ENCODE measurements at places on chromosomes 2 and 18.
A peak's percentile ranks its signal among the peaks of the same experiment; 100 is the strongest.

DNA sequence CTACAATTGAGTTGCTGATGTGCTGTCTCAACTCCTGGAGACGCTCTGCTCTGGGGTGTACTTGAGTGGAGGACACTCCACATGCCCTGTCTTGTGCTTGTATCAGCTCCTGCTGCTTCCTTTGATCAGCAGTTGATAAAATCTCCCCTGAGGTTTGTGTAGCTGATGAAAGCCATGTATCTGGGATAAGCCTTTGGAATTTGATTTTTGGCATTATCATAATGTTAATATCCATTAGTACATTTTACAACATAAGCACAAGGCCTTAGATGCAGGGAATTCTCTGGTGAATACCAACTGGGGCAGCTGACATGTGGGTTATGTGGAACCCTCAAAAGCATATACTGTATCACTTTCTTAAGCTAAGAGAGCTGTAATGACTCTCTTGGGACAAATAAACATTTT is 222.7 kb upstream of the ITGA4 start:
- no peak for DNase-seq

DNA sequence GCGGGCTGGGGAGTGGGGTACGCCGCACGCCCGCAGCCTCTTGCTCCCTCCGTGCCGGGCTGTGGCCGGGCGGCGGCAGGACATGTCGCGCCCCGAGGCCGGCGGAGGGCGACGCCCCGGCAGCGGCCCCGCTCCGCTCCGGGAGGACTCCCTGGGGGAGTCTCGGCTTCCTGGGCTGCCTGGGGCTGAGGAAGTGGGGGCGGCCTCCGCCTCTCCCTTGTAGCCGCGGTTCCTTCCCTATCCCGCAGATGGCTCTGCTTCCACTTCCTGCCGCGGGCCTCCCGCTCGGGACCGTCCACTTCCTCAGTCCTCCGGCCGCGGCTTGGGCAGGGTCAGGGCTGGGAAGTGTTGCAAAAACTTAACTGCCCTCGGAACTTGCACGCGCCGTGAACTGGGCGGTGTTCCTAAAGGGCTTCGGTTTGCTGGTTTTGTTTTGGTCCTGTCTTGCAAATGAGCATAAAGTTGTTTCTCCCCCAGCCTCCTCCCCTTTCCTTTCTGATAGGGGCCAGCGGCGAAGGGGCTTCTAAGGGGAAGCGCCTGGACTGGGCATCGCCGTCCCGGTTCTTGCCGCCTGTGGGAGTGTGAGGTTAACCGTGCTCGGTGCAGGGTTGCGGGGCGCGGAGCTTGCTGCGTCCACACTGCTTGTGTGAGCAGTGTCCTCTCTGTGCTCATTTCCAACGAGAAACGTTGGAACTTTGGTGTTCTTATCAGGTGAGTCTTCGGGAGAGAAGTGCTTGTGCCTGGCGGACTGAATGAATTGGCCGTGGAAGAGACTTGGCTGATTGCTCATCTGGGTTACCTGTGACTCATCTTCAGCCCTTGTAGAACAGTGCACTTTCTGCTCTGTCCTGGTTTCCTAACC is 600 bp downstream of the RALB start:
- peak; percentile 88 for DNase-seq

- no peak for DNase-seq
These were observed 12.5 kb upstream of the ITGA4 start for GRCh38 chr2:181444654-181445053.

GRCh38 chr18:7341581-7342337 is 110.9 kb downstream of the LRRC30 start:
- DNase-seq: no peak

GRCh38 chr2:28568036-28568435 is 72.2 kb downstream of the PLB1 start:
- no peak for DNase-seq

DNA sequence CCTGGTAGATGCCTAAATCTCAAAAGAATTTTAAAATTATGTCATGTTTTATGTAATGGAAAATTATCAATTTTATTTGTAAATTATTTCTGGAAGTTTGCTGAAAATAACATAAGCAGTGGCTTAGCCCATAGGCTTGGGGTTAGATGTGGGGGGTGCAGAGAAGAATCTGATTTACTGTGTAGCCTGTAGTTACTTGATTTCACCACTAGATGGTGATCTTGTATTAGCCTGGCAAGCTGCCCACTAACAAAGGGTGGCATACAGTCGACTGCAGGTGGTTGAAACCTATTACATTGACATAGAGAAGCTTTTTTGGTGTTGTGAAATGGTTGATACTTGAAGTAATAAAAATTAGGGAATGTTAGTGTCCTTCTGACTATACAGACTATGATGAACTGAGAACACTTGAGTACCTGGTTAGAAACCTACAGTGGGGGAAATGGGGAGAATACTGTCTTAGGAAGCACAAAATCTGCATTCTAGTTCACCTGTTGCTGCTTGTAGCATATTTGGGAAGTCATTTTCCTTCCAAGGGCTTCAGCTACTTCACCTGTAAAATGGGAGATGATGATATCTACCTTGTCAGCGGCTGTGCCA is 191.0 kb upstream of the LHCGR start:
- peak; percentile 74 for DNase-seq

GRCh38 chr2:117086943-117087250 is 727.6 kb upstream of the DDX18 start:
- DNase-seq: no peak

- no peak for DNase-seq
These were observed 20.1 kb upstream of the TEX51 start for GRCh38 chr2:126878601-126879000.

DNA sequence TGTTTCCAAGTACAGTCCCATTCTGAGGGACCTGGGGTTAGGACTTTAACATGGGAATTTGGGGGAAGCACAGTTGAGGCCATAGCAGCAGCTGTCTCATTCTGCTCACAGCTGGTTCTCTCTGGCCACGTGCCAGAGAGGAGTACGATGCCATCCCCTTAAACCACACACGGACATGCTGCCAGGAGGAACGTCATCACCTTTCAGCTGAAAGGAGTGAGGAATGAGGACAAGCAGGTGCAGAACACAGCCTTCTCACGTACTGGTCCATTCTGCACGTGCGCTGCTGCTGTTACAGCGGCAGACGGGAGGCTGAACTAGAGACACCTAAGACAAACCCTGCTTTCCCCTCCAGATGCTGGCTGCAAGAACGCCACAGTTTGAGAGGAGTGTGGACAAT is 33.5 kb downstream of the ODC1 start:
- no peak for DNase-seq

- DNase-seq: peak; percentile 87
These were observed 26.6 kb downstream of the SPTBN1 start for GRCh38 chr2:54482715-54483114.

- DNase-seq: no peak
These were observed 52.5 kb downstream of the KCNE4 start for GRCh38 chr2:223104336-223105132.

- DNase-seq: no peak
These were observed 2.0 kb downstream of the SLC66A3 start for GRCh38 chr2:11157296-11157695.

GRCh38 chr2:208792766-208793165 is 386.2 kb downstream of the PTH2R start:
- DNase-seq: no peak

DNA sequence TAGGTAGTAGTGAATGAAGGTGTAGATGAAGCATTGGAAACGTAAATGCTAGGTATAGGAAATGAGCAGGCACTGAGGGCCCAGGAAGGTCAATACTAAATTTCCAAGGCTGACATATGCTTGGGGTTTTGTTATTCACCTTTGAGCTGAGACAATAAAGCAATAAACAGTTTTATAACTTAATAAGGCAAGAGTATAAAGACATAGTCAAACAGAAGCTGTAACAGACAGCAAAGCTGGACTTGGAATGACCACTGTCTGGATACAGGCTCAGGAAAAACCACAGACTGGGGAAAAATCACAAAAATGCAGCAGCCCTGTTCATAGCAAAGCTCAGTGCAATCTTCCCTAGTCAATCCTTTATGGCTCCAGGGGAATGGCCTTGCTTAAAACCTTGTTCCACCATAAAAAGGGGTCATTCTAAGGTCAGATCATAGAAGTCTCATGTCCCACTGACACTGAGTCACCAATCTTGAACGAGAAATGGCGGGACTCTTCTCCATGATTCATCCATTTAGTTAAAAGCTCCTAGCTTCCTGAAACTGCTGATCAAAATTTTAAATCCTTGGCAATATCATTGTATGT is 493.3 kb downstream of the CMPK2 start:
- DNase-seq: no peak

- no peak for DNase-seq
These were observed 12.1 kb downstream of the CFLAR start for GRCh38 chr2:201128033-201128432.

- DNase-seq: no peak
These were observed 18.6 kb upstream of the GYPC start for GRCh38 chr2:126637386-126637785.

- no peak for DNase-seq
These were observed 44.7 kb downstream of the FER1L5 start for GRCh38 chr2:96687266-96687665.

GRCh38 chr2:235446082-235446481 is 47.8 kb upstream of the AGAP1 start:
- DNase-seq: no peak

DNA sequence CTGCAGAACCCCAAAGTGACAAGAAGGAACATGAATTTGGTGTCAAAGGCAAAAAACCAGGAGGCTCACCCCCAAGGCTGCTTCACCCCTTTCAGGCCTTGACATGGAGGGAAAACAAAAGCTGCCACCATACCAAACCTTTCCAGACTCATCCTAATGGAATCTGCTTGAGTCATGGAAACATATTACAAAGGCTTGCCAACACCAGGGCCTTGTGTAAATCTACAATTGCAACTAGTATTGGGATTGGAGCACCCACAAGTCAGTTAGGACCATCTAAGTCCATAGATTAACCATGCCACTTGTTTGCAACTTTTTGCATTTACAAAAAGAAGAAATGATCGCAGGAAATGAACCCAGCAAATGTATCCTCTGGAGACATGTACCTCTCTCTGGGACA is 297.6 kb downstream of the CDCA7 start:
- peak; percentile 64 for DNase-seq

GRCh38 chr2:230423851-230424458 is 8.0 kb downstream of the SP100 start:
- DNase-seq: no peak

GRCh38 chr18:34457761-34458160 is 233.0 kb upstream of the NOL4 start:
- no peak for DNase-seq

GRCh38 chr18:70998490-70998889 is 709.6 kb downstream of the SOCS6 start:
- no peak for DNase-seq

GRCh38 chr2:223855426-223855825 is 18.0 kb upstream of the AP1S3 start:
- no peak for DNase-seq

DNA sequence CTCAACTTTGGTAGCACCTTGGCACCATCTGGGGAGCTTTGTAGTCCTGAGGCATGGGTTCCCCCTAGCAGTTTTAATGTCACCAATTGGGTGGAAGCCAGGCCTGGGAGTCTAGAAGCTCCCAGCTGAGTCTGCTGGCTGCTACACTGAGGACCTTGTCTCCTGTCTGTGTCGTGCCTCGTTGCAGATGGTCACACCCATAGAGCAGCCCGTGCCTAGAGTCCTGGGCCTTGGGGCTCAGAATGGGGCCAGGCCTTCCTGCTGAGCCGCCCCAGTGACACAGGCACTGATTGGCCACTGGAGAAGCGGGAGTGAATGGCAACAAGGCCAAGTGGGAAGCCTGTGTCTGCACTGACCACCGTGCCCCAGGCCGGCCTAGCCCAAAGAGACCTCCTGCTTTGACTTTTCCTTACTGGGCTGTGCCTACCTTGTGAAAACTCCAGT is 113.2 kb downstream of the SH3RF3 start:
- DNase-seq: peak; percentile 61

- DNase-seq: no peak
These were observed 237.4 kb upstream of the SMAD2 start for GRCh38 chr18:48167897-48168253.

- no peak for DNase-seq
These were observed 40.2 kb downstream of the CCDC74A start for GRCh38 chr2:131567891-131568290.

GRCh38 chr2:96551605-96552314 is 15.2 kb downstream of the ARID5A start:
- DNase-seq: no peak

DNA sequence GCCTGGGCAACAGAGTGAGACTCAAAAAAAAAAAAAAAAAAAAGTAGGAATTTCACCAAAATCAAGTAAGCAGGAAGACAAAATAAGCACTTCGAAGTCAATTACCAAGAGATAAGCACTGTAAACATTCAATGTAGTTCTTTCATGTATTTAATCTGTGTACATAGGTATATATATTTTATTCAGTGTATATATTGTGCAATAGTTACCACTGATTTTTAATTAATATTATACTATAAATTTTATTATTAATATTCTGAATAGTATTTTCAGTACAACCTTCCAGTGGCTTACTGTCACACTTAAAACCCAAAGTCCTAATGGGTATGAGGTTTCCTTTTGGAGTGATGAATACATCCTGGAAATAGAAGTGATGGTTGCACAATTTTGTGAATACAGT is 9.1 kb downstream of the APLF start:
- no peak for DNase-seq

- DNase-seq: no peak
These were observed 315.6 kb downstream of the SETBP1 start for GRCh38 chr18:44996261-44996660.

DNA sequence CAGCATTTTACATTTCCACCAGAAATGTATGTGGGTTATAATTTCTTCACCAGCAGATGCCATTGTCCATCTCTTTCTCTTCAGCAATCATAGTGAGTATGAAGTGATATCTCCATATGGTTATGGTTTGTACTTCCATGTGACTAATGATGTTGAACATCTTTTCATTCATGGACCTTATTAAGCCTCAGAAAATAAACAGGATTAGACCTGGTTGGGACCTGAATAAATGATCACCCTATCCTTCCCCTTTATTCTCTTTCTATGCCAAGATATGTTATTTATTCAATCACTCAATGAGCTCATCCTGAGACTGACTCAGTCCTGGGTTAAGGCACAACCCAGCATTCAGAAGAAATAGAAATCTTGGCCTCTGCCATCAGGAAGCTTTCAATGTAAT is 86.6 kb downstream of the ANTXR1 start:
- DNase-seq: peak; percentile 42

- DNase-seq: no peak
These were observed at the start of gene GPR17 for GRCh38 chr2:127645395-127646291. GPR17 (plus strand) TSS chr2:127646153; CDS start chr2:127650736, 4,583 bp downstream.

- no peak for DNase-seq
These were observed 127.1 kb downstream of the CAPN13 start for GRCh38 chr2:30680121-30680520.

GRCh38 chr18:60322591-60322990 is 50.0 kb downstream of the MC4R start:
- no peak for DNase-seq

GRCh38 chr2:54529935-54530334 is 73.8 kb downstream of the SPTBN1 start:
- no peak for DNase-seq

- no peak for DNase-seq
These were observed 128.4 kb downstream of the TTC27 start for GRCh38 chr2:32756074-32756727.

- DNase-seq: no peak
These were observed 22.7 kb downstream of the BCL11A start for GRCh38 chr2:60530660-60531281.

GRCh38 chr18:55079481-55080355 is 120.5 kb upstream of the CCDC68 start:
- DNase-seq: no peak

GRCh38 chr2:118697781-118698180 is 149.7 kb downstream of the EN1 start:
- DNase-seq: no peak

- peak; percentile 72 for DNase-seq
These were observed 1.7 kb upstream of the FOSL2 start for GRCh38 chr2:28390746-28391563.

- no peak for DNase-seq
These were observed 81.3 kb downstream of the MOGAT1 start for GRCh38 chr2:222752746-222753145.
